NCI-H2081 (cell line): ENCODE measurements at places on chromosomes 7 and 10.

- DNase-seq, result peak; percentile 38
These were observed 38.2 kb upstream of the GTF2I start for GRCh38 chr7:74619235-74619860.

DNA sequence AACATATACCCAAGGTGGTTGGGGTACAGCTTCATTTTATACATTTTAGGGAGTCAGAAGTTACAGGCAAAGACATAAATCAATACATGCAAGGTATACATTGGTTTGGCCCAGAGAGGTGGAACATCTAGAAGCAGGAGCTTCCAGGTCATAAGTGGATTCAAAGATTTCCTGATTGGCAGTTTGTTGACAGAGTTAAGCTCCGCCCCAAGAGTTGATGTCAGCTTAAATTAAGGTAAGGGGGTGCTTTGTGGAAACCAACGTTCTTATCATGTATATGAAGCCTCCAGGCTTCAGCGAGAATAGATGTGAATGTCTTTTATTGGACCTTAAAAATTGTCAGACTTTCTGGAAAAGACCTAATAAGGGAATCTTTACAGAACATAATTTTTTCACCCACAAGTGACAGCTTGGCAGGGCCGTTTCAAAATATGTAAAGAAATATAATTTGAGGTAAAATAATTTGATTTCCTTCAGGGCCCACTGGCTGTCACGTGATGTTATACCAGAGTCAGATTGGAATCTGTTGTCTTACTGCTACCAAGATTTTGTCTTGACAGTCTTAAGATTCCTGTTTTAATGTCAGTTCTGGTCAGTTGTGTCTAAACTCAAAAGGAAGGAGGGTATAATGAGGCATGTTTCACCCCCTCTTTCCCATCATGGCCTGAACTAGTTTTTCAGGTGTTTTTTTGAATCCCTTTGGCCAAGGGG lies 6.3 kb upstream of the PANK1 start:
- DNase-seq, result no peak

GRCh38 chr7:121202834-121203233 lies 126.0 kb upstream of the WNT16 start:
- no peak for DNase-seq

- no peak for DNase-seq
These were observed 297.1 kb downstream of the GALNT17 start for GRCh38 chr7:71429083-71429482.

DNA sequence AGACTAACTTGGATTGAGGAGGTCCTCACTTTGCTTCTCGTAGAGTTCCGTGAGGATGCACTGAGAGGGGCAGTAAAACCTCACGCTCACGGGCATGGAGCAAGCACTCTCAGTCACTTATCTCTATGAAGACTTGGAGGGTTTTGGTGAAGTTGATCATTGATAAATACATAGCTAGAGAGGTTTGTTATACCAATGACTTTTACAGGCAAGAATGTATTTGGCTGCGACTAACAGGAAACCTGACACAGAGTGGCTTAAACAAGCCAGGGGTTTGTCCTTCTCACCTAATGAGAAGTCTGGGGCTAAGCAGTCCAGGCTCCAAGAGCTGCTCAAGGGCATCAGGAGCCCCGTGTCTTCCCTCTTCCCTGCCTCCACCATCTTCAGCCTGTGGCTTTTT lies 6.1 kb downstream of the BICC1 start:
- no peak for DNase-seq

DNA sequence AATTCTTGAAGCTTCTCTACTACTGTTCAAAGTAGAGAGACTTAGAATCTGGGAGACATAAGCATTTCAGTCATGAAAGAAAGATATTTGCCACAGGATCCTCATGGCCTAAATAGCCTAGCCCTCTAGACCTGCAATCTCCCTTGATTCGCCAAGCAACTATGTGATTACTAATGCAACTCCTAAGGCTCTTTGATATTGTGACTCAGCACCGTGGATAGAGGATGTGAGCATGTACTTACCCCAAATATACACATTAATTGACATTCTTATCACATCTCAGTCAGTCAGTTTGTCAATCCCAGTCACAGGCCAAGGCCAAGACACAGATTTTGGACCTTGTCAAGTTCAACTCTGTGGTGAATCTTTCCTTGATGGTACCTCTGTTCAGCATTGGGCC lies 42.6 kb downstream of the GPR37 start:
- no peak for DNase-seq

DNA sequence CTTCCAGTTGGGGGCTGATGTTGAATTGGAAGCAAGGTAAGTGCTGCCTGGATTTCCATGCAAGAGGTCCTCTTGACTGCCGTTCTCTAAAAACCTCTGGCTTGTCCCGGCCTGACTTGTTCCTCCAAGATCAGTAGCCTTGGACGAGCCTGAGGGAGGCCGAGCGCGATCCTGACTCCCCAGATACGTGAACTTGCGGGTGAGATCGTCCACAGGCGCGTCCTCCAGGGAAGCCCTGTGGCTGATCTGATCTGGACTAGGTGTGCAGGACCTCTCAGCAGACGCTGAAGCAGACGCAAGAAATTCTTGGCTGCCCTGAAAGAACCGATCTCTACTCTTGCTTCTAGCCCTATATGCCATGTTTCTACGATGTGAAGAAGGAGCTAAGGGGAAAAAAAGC lies 29.7 kb downstream of the ZC3HAV1 start:
- no peak for DNase-seq

- no peak for DNase-seq
These were observed 133.0 kb upstream of the PCBD1 start for GRCh38 chr10:71021402-71021801.
